Activated CD4-positive, alpha-beta T cell treated with anti-CD3 and anti-CD28 coated beads, Interleukin-2, amount 50 U/mL, for 16 hours (primary cell): ENCODE measurements at places on chromosomes 7 and 10.
A peak's percentile ranks its signal among the peaks of the same experiment; 100 is the strongest.

GRCh38 chr10:78896159-78896928 lies 172.4 kb upstream of the ZMIZ1 start:
- no peak for DNase-seq

- DNase-seq: no peak
Observed at GRCh38 chr7:100879685-100880261, 4.9 kb downstream of the SRRT start.

DNA sequence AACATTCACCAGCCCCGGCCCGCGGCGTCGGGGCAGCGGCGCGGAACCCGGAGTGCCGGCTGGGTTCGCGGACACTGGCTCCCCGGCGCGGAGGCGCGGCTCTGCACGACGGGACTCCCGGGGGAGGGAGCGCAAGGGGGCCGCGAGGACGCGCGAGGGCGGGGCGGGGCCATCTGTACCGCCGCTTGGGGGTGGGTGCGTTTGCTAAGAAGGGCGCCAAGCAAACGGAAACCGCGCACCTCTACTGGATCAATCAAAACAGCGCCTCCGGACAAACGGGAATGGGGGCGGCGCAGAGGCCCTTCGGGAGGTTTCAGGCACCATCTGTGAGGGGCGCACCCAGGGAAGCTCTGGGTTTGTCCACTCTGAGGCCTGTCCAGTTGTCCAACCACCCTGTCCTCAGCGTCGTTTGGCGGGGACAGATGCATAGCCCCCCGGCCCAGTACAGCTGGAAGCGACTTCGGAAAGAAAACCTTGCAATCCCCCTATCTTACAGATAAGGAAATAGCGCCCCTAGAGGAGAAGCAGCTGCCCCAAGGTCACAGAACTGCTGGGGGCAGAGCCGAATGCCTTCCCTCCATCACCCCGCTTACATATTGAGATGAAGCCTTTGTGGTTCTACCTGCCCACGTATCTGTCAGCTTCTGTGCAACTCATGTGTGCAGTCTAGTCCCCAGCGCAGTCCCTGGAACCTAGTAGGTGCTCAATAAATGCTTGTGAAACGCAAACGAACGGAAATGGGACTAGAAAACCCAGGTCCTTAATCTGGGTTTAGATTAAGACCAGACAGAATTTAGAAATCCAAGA lies 10.7 kb upstream of the SLIT1 start:
- DNase-seq: peak; percentile 76

DNA sequence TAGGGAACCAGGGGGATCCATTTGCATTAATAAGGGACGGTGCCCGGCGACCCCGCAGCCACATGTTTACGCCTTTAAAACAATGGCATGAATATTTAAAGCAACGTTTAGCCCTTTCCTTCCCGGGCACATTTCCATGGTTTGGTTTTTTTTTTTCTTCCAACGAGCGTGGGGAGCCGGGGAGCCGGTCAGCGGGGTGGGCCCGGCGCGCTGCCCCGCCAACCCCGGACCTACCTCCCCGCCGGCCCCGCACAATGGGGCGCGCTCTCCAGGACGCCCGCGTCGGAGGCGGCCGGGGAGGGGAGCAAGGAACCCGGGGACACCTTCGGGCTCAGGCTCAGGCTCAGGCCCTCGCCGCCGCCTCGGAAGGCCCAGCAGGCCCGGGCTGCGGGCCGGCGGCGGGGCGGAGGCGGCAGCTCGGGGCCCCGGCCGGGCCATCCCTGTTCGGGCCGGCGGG lies 1.0 kb downstream of the SEPHS1 start:
- DNase-seq: peak; percentile 10

GRCh38 chr10:6027929-6028328 lies 34.2 kb downstream of the IL2RA start:
- DNase-seq: no peak

DNA sequence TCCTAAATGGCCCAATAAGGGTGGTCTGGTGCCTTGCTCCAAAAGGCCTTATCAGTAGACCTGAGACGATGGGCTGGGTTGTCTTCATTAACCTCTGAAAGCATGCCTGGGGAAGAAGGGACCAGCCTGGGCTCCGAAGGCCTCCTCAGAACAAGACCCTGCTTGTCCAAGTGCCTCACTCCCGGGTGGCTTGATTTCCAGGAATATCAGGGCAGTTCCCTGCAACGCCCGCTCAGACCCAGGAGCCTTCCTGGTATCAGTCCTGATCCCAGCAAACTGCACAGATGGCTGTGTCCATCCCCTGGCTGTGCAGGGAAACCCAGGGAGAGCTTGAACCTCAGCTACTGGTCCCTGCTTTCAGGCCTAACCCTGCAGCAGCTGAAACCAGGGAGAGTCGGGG lies 49.9 kb upstream of the CUX1 start:
- DNase-seq: no peak

DNA sequence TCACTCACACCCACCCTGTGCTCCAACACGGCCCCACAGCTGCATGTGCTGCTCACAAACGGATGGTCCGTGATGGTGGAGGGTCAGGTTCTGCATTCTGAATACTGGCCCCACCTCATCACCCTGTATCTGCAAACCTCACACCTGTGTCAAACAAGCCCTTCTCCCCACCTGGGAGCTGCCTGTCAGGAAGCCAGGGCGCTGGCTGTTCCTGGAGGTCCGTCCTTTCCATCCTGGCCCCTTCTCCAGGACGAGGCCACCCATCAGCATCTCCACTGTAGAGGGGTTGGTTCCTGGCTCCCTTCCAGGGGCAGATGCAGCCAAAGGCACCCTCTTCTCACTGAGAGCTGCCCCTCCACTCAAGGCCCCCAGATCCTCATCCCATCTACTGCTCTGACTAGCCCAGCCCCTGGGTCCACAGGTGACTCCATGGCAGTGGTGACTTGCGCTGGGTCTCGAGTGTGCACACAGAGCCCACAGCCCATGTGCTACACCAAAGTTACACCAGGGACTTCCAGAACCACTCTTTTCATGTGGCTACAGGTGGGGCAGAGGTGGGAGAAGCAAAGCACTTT lies 229.4 kb downstream of the TNS3 start:
- no peak for DNase-seq

DNA sequence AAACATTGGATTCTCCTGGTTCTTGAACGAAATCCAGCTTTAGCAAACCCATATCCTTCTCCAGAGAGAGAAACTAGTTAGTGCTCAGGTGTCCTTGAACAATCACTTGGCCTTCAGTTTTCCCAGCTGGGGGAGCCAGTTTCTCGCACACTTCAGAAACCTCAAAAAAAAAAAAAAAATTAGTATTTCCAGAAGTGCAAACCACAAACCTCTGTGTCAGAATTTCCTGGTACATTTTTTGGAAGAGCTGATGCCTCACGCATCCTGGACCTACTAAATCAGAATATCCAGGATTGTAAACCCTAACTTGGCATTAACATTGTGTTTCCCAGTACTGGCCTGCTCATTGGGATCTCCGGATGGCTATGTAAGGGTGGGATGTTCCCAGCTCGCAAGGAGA lies 143.4 kb upstream of the EGR2 start:
- no peak for DNase-seq

DNA sequence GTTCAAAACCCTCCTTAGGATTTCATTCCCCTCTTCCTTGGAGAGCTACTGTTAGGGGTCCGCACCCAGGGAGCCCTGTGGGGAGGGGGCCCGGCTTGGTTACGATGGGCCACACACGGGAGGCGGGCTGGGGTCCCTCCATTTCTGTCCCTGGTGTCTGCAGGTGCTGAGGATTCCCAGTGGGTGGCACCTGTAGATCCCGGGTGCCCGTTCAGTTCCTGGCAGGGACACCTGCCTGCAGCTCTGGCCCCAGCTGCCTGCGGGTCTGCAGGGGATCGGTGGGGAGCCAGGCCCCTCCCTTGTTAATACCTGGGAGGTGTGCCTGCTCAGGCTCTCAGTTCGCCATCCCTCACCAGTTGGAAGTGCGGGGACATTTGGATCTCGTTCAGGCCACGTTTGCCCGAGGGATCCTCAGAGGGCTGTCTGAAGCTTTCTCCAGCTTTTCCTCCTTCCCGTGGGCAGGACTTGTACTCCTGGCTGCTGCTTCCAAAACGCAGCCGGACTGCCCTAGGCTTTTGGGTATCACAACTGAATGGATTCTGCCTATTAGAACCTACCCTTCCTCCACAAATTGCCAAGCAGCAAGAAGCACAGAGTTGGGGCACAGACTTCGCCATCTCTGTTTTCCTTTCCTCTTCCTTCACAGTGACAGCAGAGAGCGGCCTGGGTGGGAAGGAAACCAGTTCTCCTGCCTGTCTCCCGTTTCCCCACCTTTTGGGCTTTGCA lies 22.3 kb upstream of the IL15RA start:
- no peak for DNase-seq

DNA sequence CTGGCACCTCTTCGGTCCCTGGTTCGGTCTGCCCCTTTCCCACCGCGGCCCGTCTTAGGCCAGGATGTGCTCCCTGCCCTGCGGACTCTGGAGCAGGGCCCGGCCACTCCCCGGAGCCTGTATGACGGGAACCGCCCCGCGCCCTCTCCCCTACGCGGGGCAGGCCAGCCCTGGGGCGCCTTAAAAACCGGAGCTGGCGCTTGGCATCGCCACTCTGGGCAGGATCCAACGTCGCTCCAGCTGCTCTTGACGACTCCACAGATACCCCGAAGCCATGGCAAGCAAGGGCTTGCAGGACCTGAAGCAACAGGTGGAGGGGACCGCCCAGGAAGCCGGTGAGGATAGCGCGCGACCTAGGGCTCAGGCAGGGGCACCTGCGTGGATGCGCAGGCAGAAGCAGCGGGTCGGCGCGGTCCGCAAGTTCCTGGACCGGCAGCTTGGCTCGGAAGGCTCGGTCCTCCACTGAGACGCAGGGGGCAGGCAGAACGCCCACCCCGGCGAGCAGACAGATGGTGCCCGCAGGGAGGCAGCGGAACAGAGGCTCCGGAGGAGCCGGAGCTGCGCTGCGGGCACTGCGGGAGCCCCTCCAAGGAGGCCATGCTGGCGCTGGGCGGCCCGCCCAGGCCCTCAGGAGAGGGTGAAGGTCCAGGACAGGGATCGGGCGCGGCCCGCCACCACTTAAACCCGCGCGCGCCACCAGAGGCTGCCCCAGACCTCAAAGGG lies at the start of gene ADIRF:
ADIRF (plus strand) TSS at position 212 of the 723 bp plus-strand sequence; CDS start at position 275, 63 bp downstream.
- DNase-seq: no peak

DNA sequence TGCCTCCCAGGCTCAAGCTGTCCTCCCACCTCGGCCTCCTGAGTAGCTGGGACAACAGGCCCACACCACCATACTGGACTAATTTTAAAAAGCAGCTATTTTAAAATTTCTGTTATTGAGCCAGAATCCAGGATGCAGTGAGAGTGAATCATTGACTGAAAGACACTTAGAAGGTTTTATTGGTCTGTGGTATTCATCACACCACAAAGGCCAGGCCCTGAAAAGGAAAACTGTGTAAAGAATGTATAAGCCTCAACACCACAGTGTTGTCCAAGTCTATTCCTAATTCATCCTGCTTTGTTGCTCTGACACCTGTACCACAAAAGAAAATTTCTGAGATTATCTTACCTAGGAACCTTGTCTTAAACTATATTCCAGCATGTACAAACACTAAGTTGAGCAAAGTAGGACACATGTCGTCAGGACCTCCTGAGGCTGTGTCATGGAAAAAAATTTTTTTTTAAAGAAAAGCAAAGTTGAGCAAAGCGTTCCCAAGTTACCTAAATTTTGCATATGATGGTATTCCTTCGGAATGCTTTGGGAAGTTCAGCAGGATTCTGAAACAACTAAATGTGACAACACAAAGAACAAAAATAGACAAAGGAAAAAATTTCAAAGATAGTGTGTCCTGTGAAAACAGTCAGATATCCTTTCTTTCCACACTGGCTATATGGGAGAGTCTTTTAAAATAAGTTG lies 129.6 kb upstream of the MKLN1 start:
- no peak for DNase-seq

GRCh38 chr7:3150027-3150426 lies 106.4 kb upstream of the CARD11 start:
- no peak for DNase-seq

- no peak for DNase-seq
Observed at GRCh38 chr7:101225650-101226049, 7.7 kb downstream of the ZNHIT1 start.

DNA sequence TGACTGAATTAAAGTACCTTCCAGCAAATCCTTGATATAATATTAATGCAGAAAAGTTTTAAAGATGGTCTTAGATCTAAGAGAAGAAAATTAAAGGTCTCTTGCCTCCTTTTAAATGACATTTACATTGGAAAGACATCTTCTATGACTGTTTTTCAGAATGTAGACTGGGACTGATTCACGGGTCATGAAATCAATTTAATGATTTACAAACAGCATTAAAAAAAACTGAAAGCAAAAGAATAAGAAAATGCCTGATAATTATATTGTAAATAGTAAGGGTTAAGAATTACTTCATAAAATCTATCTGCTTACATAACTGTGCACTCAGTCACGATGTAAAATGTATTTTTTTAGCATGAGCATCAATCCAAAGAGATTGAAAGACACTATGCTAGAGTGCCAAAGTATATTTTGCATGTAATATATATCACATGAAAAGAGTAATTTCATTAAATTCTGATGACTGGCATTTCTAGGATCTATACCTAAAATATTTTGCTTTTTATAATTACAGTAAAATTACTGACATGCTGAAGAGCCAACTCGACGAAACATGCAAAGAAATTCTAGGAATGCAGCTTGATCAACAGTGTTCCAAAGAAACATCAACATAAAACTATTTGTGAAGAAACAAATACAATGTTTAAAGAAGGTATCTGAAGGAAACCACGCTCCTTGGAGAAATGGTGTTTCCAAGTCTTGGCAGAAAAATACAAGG lies 35.1 kb downstream of the RTKN2 start:
- DNase-seq: no peak

DNA sequence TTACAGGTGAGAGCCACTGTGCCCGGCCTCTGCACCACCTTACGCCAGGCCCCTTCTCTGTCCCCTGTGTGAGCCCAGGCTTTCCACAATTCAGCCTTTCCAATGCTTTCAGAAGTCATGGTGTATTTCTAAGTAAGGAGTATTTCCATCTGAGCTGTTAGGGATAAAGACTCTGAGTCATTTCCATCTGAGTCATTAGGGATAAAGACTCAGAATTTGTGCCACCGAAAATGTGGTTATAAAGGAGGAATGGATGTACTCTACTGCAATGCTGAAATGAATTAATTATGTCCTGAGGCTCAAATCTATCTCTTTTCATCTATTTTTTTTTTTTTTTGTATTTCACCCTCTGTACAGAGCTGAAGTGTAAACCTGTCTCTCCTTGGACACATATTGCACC lies 84.0 kb downstream of the GATA3 start:
- DNase-seq: peak; percentile 18

- DNase-seq: no peak
Observed at GRCh38 chr10:11891776-11892486, 68.8 kb downstream of the PROSER2 start.

GRCh38 chr7:151699147-151699927 lies 177.6 kb downstream of the PRKAG2 start:
- DNase-seq: no peak

DNA sequence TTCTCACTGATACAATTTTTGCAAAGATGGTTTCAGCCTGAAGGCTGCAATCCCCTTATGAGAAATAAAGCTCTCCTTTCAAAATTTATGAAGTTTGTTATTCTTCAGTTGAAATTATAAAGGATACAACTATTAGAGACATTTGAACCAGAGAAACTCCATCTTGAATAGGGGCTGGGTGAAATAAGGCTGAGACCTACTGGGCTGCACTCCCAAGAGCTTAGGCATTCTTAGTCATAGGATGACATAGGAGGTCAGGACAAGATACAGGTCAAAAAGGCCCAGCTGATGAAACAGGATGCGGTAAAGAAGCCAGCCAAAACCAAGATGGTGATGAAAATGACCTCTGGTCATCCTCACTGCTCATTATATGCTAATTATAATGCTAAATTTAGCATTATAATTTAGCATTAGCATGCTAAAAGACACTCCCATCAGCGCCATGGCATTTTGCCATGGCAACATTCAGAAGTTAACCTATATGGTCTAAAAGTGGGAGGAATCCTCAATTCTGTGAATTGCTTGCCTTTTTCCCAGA lies 22.4 kb upstream of the IFIT1B start:
- no peak for DNase-seq

GRCh38 chr7:51430480-51431086 lies 114.0 kb upstream of the COBL start:
- peak; percentile 58 for DNase-seq
